Bronchus fibroblast of lung (primary cell): ENCODE measurements at places on chromosomes 3 and 15. TPM values are rescaled to one million over a fixed set of nuclear protein-coding genes. Genes with fewer than 3 reads are reported as not detected.

The STX19 gene
- not detected in 2 replicates for total RNA-seq

The TATDN2 gene
- 10.4 and 11.6 TPM in 2 replicates for total RNA-seq

The MYO5C gene
- total RNA-seq, result 0.15 and 0.50 TPM in 2 replicates

The CCNL1 gene
- total RNA-seq, result 37.0 and 37.2 TPM in 2 replicates

The SLC27A2 gene
- under 0.01 and 0.50 TPM in 2 replicates for total RNA-seq

The PFKFB4 gene
- 8.9 and 12.3 TPM in 2 replicates for total RNA-seq

The FAM219B gene
- total RNA-seq, result 27.1 and 27.6 TPM in 2 replicates

The CHDH gene
- 0.15 and 0.34 TPM in 2 replicates for total RNA-seq

The ACKR2 gene
- total RNA-seq, result under 0.01 and 0.50 TPM in 2 replicates

The CLDN16 gene
- total RNA-seq, result not detected in 2 replicates

The HMCES gene
- 24.5 and 29.1 TPM in 2 replicates for total RNA-seq

The CELF6 gene
- total RNA-seq, result not detected in 2 replicates

The DUOX1 gene
- under 0.01 TPM in 1 of 2 replicates, not detected in the other for total RNA-seq

The NUP210 gene
- not detected in 2 replicates for total RNA-seq

The PLSCR2 gene
- total RNA-seq, result not detected in 2 replicates

The DUOX2 gene
- not detected in 2 replicates for total RNA-seq

The ROPN1 gene
- total RNA-seq, result not detected in 2 replicates

The TLR9 gene
- under 0.01 TPM in 1 of 2 replicates, not detected in the other for total RNA-seq

The EFCC1 gene
- not detected in 2 replicates for total RNA-seq

The C3orf85 gene
- not detected in 2 replicates for total RNA-seq

The TRH gene
- total RNA-seq, result 0.15 TPM in 1 of 2 replicates, not detected in the other

The ADGRG7 gene
- total RNA-seq, result not detected in 2 replicates

The ARNT2 gene
- total RNA-seq, result 8.4 and 9.1 TPM in 2 replicates

The MESP2 gene
- total RNA-seq, result 0.45 and 1.3 TPM in 2 replicates
